ENCODE measurements at places on chromosomes 4 and X.

DNA sequence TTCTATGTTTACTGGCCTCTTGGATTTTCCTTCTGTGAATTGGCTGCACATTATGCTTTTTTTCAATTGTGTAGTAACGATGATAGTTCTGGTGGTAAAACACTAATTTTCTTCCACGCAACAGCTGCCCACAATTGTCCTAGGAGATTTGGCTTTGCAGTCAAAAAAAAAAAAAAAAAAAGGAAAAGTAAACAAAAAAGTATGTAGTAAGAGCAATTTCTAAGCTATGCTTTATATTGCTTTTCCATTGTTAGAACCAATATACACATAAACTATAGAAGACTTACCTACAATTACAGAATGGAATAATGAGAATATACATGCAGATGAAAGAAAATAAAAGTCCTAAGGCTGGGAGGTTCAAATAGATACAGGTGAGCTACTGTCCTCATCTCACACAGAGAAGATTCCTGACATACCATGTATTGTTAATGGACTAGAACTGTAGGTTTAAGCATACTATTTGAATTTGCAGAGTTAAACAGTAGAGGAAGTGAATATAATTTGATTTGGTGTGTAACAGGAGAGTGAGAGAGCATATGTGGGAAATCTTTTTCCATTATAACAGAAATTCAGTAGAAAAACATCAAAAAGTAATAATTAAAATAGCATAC, 976.2 kb downstream of the RAB28 start:
- no peak for DNase-seq

DNA sequence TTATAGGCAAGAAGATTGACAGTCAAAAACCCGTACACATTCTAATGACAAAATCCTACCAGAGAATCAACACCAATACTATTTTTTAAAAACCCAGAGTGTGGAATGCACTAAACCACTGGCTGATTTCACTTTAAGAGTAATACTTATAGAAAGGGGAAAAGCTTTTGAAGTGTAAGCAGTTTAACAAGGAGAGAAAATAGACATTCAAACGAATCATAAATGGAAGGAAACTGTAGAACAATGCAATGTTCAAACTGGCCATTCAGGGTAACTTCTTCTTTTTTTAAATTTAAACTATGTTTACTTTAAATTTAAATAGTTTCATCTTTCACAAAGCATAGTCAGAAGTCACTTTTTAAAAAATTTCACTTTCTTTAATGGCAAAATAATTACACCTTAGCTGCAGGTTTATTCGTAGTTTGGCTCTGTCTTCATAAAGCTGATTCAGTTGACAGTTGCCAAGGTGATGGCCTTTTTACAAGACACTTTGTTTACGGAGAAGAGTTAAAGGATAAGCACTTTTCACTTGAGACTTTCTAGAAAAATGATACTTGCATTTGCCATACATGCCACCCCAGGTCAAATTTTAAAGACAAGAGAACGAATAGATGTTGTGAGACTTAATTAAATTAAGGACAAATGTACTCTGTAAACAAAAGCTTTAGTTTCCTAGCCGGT, 82.4 kb upstream of the KLF3 start:
- no peak for DNase-seq

- no peak for DNase-seq
Measured at GRCh38 chr4:76585897-76586360, 150.9 kb downstream of the SHROOM3 start.

- DNase-seq, result no peak
Measured at GRCh38 chrX:11913001-11913400, 155.0 kb downstream of the MSL3 start.

GRCh38 chr4:73683033-73683432, 57.3 kb upstream of the CXCL8 start:
- DNase-seq, result no peak

GRCh38 chrX:43643201-43643600, 12.9 kb upstream of the MAOA start:
- DNase-seq, result no peak

- no peak for DNase-seq
Measured at GRCh38 chr4:107862658-107863057, 37.9 kb downstream of the SGMS2 start.

GRCh38 chr4:185457136-185457535, 14.4 kb downstream of the CCDC110 start:
- DNase-seq, result no peak

DNA sequence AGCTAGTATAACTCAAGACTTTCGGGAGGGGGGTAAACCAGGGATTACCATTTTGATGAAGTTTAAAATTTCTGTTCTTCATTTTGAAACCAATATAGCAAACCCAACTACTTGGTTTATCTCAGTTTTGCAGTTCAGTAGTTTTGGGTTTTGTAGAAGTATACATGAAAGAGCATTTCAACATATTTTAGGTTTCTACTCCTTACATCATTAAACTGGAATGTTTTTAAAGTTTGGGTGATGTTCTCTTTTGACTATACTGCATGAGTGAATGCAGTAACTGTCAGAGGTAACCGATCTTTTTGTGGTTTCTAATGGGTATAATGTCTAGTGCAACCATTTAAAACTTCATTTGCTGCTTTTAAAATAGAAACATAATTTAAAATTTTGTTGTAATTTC, 248.3 kb upstream of the MAD2L1 start:
- no peak for DNase-seq

DNA sequence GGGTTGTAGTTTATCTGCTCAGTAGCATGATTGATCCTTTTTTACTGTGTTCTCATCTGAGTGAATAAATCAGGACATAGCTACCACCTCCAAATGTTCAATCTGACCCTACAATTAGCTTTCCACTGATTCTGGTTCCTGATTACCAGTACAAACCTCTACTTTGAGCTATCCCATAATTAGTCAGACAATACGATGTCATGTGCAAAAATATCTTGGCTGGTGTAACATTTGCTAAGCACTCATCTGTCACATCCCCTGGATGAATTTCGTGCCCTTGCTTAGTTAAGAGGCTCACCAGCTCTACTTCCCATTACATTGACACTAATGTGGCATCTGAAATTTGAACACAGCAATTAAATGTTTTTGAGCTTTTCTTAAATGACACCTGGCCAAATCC, 1101.0 kb upstream of the PCDH7 start:
- DNase-seq, result no peak

GRCh38 chr4:84484236-84484635, 14.9 kb downstream of the NKX6-1 start:
- DNase-seq, result no peak

DNA sequence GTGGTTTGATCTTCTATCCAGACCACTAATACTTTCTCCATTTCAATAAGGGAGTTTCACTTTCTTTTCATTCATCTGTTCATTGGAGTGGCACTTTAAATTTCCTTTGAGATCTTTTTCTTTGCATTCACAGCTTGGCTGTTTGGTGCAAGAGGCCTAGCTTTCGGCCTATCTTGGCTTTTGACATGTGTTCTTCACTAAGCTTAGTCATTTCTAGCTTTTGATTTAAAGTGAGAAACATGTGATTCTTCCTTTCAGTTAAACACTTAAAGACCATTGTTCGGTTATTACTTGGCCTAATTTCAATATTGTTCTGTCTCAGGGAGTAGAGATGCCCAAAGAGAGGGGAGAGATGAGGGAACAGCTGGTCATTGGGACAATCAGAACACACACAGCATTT, 24.3 kb downstream of the CXCL13 start:
- peak; percentile 4 for DNase-seq

DNA sequence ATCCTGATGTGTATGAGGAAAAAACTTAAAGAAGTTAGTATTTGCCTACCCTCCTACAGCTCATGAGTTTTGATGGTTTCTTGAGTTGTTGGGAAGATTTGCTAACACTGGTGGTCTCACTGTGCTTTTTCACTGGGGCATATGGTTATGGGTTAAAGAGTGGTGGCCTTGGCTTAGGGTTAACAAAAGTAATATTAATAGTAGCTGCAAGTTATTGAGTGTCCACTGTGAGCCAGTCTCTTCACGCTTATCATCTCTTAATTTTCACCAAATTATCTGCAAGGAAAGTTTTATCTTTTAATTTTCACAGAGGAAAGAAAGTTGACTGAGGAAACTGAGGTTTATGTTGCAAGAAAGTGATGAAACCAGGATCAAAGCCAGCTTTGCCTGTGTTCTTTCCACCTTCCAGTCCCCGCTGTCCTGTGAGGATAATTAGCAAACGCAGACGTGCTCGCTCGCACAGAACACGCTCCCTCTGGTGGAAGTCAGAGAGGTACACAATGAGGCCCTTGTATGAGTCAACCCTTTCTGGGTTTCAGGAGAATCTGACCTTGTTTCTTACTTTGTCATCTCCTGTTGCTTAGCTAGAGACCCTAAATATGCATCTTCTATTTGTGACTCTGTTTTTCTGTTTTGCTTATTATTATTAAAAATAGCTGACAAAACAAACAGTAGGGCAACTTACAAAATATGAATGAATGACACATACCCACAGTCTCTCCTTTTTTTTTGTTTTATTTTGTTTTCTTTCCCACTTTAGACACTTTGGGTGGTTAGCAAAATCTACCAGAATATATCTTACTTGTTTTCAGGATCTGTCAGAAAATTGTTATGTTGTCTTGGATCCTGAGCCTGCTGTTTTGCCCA, 94.3 kb downstream of the DDIT4L start:
- DNase-seq, result no peak

DNA sequence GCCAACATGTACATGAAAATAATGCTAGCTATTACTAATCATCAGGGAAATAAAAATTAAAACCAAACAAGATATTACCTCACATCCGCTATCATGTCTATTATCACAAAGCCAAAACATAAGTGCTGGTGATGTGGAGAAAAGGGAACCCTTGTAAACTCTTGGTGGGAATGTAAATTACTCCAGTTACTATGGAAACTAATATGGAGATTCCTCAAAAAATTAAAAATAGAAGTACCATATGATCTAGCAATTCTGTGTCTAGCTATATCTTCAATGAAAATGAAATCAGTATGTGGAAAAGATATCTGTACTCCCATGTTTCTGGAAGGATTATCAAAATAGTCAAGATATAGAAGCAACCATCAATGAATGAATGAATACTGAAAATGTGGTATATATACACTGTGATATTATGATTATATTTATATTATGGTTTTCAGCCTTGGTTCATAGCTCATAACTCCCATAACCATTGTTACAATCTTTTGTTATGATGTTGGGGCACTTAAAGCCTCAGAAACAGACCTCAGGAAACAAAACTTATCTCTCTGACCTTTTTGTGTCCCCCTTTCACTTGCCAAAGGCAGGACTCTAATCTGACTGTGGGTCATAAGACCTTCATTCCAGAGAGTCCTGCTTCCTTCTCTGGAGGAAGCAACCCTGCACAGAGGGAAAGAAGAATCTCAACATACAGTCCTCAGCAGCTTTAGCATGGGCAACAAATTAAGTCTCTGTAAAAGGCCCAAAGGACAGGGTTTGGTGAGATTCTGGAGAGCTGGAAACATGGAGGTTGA, 933.2 kb downstream of the ADGRL3 start:
- no peak for DNase-seq

DNA sequence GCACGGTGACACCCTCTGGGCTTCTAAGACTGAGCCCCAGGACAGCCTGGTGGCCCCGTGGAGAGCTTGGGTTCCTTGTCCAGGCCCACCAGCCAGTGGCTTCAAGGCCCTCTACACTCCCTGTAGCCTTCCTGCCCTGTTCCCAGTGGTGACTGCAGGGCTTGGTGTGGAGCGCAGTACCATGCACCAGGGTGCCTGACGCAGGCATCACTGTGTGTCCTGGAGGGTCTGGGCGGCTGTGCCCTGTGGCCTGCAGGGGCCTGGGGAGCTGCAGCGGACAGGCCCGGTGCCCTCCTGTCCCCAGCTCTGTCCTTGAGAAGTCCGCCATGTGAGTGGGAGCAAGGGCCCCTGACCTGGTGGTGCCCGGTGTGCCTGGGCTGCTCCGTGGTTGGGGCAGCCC, 4.3 kb downstream of the FGFRL1 start:
- DNase-seq, result no peak

GRCh38 chr4:48042979-48043461, 26.4 kb downstream of the NIPAL1 start:
- no peak for DNase-seq

- DNase-seq, result no peak
Measured at GRCh38 chrX:140599851-140600250, 95.0 kb upstream of the SOX3 start.

DNA sequence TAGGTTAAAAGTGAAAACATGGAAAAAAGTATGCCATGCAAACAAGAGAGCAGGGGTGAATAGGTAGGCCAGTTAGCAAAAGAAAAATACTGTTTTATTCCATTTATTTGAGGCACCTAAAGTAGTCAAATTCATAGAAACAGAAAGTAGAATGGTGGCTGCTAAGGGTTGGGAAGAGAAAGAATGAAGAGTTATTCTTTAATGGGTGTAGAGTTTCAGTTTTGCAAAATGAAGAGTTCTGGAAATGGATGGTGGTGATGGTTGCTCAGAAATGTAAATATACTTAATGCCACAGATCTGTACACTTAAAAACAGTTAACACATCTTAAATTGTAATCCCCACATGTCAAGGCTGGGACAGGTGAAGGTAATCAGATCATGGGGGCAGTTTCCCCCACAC, 29.7 kb downstream of the PARM1 start:
- DNase-seq, result no peak

DNA sequence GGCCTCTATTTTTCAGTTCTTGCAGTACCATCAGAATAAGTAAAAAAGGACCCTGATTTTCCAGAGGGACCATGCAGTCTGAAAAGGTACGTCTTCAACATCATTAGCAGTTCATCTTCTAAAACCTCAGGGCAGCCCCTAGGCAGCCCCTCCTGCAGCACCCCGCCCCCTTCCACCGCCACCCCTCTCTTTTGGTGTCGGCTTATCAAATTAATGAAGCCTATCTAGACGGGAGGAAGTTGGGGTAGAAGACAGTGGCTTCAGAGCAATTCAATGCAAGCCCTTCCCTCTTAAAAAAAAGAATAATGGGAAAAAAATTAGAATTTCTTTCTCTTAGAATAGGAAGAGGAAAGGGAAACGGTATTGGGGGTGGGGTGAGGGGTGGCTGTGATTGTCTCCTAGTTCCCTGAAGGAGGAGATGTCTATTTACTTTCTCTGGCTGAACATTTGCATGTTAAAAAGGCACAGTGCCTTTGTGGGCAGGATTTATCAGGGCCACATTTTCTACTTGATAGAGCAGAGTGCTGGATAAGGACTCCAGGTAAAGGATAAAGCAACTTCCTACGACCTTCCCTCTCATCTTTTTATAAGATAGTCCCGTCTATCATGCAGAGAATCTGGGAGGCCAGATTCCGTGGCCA, 159.4 kb downstream of the MGST2 start:
- DNase-seq, result no peak

- DNase-seq, result no peak
Measured at GRCh38 chr4:140648716-140649308, 80.1 kb upstream of the UCP1 start.

DNA sequence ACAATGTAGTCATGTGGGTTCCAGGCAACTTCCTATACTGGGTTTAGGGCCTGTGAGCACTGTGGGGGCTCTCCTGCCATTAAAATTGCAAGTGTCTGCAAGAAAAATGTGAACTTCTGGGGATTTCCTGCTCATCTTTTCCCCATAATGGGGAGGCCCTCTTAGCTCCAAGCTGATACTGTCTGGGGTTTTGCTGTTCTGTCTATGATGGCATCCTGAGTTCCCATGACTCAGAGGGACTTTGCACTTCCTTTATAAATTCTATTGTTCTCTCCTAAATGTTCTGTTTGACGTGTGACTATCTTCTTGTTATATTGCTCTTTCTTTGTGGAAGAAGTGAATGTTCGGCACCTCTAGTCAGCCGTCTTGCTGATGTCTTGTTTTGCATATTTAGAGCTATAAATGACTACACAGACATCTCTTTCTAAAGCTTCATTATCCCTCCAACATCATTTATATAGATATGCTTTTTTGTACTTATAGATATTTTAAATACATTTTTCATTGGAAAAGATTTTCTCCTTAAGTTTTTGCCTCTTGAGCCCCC, 465.8 kb downstream of the NAF1 start:
- no peak for DNase-seq
